ENCODE measurements at places on chromosomes 5 and 9.

GRCh38 chr5:71924325-71924724 is 182.9 kb upstream of the MAP1B start:
- no peak for DNase-seq

DNA sequence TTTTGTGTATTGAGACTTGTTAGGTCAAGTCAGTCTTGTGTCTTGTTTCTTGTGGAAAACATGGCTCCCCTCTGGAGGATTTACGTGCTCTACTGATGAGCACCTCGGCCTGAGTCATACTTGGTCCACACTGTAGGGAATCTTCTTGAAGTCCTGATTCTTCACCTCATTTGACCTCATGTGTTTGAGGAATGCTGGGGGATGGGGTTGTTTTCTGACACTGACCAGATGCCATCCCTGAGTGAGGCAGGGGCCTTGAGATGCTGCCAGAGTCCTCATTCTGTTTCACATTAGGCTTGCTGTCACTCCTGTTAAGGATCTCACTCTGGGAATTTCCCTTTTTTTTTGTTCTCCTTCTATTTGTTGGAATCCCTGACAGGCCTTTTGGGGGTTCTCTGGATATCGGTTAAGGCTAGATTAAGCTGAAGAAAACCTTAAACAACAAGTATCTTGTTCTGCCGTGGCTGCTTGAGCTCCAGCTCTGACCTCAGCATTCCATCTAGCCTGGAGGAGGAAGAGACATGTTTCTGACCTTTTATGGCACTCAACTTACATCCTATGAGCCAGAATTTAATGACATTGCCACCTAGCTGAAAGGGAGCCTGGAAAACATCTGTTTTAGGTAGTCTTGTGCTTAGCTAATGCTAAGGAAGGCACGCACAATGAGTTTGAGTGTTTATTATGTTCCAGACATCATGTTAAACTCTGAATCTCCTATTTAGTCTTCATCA is 20.6 kb downstream of the TCOF1 start:
- peak; percentile 16 for DNase-seq

DNA sequence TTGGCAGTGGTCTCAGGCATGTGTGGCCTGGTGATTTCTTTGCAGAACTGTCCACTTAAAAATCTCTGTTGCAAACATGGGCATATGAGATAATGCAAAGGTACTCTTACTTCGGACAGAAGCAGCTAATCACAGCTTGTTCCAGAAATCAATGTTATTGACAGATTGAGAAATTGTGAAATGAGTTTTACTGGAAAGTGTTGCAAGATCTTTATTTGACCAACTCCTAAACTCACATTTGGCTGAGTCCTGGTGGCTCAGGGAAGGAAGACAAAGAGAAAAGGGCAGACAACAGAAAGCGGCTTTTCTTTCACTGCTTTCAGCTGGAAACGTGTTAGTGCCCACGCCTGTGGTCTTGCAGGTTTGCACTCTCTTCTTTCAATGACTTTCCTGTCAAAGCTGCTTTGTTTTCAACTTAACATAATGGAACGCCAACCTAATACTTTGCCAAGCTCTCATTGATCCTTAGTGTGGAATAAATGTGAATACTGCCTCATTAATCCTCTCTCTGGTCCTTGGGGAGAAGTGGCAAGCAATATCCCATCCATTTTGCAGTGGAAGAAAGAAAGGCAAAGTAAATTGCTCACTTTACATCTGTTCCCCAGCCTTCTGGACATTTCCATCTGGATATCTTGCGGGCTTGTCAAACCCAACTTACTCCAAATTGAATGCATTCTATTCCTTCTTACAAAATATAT is 586.4 kb downstream of the LRRC70 start:
- peak; percentile 21 for DNase-seq

DNA sequence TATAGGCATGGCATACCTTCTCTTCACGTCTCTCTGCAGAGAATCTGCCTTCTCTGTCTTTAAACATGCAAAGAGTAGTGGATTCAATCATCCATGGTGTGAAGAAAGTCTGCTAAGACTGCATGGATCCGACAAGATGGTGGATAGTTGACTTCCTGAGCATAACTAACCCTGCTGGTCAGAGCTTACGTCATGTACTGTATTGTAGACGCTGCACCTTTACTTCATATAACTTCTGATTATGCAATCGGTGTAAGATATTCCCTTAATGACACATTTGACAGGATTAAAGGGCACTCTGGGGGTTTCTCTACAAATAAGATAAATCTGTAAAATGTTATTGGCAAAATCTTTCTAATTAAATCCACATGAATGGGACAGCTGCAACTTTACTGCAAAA is 240.3 kb upstream of the NREP start:
- DNase-seq: no peak

DNA sequence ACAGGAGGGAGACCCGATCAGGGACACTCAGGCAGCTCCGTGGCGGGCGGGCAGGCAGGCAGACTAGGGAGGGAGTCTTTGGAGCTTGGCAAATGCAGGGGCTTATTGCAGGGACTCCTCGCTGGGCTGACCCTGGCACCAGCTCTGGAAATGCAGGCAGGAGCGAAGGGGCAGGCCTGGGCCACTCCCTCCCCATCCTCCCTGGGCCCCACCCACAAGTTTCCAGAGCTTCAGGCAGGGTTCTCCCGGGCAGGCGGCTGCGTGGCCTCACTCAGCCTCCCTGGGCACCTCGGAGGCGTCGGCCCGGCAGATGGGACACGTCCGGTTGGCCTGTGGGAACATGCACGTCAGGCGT is 8.5 kb downstream of the RNF44 start:
- no peak for DNase-seq

- no peak for DNase-seq
These were observed 40.1 kb upstream of the STX17 start for GRCh38 chr9:99866398-99866797.

DNA sequence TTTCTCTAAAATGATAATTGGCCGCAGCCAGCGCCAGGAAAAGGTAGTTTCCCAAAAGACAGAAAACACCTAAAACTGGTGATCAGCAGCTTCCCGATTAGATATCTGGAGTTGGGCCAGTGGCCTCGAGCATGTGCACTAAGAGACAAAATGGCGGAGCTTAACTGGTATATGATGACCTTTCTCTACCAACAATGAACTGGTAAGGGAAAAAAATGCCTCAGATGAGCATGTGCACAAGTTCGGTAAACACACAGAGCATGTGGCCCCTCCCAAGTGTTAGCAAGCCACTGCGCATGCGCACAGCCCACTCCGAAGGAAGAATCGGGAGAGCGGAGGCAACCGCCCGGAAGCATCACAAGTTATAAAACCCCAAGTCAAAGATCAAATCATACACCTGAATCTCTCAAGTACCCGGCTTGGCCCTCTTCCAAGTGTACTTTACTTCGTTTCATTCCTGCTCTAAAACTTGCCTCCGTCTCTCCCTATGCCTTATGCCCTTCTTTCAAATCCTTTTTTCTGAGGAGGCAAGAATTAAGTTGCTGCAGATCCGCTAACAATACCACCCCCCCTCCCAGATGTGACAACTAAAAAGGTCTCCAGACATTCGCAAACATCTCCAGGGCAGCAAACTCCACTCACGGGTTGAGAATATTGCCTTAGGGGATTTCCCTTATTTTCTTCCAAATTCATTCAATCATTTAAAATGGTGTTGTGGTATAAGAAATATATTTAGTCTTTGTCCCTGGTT is 15.0 kb upstream of the PTBP3 start:
- DNase-seq: peak; percentile 90

- peak; percentile 52 for DNase-seq
These were observed 6.7 kb upstream of the BRINP1 start for GRCh38 chr9:119375892-119376291.

DNA sequence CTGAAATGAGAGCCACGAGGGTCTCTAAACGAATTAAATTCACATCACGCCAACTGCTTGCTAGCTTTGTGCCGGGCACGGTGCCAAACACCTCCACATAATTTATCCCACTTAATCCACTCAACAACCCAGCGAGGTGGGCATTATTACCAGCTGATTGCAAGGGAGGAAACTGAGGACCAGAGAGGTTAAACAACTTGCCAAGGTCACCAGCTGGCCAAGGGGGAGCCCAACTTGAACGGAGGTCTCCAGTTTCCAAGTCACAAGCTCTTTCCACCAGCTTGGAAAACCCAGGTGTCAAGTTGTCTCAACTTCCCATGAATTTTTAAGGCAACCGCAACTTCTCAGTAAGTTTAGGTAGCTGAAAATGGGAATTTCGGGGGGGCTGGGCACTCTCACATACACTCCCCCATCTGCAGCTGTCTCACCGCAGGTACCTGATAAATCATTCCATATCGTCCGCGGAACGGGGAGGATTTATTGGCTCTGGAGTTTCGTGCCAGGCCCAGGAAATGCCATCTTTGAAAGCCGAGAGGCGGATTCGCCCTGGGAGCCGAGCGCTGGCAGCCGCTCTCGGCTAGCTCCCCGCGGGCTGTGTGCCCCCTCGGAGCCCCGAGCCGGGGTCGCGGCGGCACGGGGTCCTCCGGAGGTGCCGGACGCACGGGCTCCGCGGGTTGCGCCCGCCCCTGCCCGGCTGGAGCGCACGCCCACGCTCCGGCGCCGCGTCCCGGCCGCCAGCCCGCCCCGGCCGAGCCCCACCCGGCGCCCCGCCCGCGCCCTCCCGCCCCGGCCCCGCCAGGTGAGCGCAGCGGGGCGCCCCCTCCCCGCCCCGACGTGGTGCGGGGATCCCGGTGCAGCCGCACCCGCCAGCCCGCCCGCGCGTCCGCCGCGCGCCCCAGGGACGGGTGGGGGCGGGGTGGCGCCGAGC is 617 bp downstream of the PTPN3 start:
- DNase-seq: peak; percentile 48

DNA sequence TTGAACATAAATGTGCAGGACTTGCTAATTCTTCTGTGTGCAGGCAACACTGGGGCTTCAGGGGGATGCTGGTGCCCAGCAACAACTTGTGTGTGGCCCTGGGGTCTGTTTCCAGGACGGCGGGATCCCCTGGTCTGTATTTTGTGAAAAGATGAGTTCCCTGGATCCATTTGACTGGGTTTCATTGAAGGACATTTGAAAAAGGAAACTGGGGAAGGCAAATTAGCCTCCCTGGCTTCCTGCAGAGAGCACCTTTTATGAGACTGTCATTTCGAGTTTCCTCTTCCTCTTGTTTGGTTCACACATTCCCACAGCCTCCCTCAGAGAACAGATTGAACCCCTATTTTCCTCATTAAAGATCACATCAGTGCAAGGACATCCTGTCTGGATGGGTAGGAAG is 63.1 kb downstream of the FOXI1 start:
- no peak for DNase-seq

- no peak for DNase-seq
These were observed 613 bp upstream of the COL15A1 start for GRCh38 chr9:98942906-98943681.
